ENCODE measurements at places on chromosomes 11 and 22.

DNA sequence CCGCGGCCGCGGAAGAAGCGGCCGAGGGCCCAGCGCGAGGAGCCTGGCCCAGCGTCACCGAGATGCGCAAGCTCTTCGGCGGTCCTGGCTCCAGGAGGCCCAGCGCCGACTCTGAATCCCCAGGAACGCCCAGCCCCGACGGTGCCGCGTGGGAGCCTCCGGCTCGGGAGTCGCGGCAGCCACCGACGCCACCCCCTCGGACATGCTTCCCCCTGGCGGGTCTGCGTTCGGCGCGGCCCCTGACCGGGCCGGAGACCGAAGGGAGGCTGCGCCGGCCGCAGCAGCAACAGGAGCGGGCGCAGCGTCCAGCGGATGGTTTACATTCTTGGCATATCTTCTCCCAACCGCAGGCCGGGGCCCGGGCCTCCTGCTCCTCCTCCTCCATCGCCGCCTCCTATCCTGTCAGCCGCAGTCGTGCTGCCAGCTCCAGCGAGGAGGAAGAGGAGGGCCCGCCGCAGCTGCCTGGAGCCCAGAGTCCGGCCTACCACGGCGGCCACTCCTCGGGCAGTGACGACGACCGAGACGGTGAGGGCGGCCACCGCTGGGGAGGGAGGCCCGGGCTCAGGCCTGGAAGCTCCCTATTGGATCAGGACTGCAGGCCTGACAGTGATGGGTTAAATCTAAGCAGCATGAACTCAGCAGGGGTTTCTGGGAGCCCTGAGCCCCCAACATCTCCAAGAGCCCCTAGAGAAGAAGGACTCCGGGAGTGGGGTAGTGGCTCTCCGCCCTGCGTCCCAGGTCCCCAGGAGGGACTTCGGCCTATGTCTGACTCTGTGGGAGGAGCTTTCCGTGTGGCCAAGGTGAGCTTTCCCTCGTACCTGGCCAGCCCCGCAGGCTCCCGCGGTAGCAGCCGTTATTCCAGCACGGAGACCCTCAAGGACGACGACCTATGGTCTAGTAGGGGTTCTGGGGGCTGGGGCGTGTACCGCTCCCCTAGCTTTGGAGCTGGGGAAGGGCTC lies 1.2 kb downstream of the ARHGEF17 start:
- DNase-seq: no peak

DNA sequence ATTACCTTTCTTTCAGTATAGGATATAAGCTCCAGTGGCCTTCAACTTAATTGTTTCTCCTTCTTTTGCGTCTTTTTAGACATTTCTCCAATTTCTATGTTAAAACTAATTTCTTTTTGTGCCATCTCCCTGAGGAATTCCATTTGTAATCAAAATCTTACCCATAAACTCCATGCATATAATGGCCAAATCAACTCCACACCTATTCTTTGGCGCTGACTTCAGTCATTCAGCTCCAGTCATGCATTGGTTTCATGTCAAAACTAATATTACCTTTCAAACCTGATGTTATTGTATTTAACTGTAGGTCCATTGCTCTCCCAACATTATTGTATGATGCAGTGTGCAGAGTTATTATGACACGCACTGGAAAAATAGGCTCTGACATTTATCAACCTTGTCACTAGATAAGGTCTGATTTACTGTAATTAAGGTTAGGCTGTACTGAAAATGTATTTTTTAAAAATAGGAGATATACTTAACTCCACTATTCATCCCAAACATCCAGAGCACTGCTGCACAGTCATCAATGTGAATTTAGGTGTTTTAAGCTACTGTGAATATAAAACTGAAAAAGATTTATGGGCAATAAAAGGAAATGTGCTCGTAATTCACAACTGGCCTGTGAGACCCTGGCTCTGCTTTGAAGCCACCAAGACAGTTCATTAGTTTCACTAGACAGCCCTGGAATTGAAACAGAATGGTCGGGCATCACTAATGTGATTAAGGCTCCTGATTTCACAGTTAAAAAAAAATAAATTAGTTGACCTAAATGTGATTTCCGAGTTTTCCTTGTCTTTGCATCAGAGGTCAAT lies 180.6 kb upstream of the GRIA4 start:
- DNase-seq: no peak

GRCh38 chr22:36028646-36029405 lies at the start of gene RBFOX2:
Gene RBFOX2 (minus strand): TSS chr22:36028824. CDS start chr22:36028425, 399 bp downstream.
- DNase-seq: no peak

DNA sequence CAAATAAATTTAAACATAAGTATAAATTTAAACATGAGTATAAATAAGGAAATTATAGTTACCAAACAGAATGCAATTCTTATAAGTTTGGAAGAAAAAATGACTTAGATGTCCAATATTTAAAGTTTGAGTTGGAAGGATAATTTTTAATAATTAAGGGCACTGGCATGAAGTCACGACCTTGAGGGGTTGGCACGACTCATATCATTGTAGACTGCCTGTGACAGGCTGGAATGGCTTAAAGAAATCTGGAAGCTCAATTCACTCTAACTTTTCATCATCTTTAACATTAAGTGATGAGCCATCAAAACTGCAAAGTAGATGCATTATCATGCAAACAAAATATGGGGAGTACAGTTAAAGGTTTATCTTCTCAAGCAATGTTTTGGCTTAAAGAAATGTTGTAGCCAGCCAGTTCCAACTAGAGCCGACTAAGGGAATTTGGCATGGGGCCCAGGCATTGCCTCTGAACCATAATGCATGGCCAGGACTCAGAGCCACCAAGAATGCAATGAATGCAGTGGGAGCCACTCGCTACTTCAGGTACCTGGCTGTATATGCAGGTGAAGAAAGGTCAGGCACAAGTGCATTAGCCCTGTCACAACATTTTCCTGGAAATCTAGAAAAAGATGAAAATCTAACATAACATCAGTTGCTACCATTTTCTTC lies 33.4 kb downstream of the PGR start:
- no peak for DNase-seq
